ENCODE measurements at places on chromosomes 2 and 18. TPM values are rescaled to one million over a fixed set of nuclear protein-coding genes. Genes with fewer than 3 reads are reported as not detected.
A peak's percentile ranks its signal among the peaks of the same experiment; 100 is the strongest.

DNA sequence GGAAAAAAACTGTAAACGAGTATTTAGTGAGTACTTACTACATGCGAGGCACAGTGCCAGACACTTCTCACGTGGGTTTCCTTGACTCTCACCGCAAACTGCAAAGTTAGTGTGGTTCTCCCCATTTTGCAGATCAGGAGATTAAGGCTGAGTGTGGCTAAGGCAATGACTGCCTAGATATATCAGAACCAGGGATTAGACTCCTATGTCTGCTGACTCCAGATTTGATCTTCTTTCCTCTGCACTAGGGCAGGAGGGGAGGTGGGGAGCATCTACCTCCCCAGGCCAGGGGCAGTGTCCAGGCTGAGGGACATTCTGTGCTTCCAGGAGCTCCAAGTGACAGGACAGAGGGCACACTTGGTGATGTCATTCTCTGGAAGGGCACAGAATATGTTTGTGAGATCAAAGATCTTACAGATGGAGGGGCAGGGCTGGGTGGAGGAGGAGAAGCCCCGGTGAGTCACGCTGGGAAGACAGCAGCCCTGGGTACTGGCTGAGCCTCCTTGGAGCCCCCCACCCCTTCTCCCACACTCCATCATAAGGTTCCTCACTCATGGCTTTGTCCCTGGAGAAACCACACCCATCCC, 92.4 kb downstream of the RHOB start:
- DNase-seq: no peak

DNA sequence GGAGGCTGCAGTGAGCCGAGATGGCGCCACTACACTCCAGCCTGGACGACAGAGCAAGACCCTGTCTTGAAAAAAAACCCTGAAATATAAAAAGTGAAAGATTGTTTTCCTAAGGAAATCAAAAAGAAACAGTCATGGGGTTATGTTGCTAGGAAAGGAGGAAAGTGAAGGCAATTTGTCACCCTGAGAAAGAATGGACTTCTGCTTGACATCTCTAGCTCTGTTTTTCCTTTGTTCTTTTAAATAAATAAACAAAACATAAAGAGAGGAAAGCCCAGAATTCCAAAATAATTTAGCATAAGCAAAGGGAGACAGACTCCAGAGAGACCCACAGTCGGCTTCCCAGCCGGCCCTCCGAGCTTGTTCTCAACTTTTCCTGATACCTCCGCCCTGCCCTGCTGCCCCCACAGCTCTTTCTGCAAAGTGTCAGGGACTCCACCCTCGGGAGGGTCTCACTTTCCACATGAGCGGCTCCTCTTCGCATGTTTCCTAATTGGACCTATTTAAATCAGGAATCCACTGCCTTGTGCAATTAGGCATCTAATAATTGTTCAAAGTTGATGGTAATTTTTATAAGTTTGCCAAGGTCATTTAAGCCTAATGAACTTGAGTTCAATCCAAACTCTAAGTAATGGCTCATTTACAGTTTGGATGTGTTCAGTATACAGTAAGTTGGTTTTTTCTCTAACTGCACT, 49.8 kb upstream of the COPS8 start:
- DNase-seq: no peak

- no peak for DNase-seq
These were observed 131.2 kb downstream of the WDSUB1 start for GRCh38 chr2:159155320-159155719.

GRCh38 chr18:6627645-6628044, 101.9 kb upstream of the ARHGAP28 start:
- no peak for DNase-seq

DNA sequence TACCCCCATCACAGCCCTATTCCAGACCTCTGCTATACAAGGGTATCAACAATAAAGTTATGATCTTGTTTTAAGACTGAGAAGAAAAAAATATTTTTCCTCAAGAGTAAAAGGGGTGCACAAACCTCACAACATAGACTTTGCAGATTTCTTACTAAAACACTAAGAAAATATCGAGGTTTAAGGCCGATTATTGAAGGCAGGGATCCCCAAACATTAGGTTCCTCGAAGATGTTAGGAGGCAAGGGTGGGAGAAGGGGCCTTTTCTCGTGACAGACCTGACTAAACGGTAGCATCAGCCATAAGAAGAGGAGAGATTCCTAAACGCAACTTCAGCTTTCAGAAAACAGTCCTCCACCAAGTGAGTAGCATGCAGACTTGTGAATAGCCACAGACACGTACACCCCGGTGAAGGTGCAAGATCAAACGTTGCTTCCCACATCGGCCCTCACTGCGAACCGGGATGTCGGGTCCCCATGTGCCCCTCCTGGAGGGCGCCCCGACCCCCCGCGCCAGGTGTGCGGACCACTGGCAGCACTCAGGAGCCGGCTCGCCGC, 678 bp downstream of the PIAS2 start:
- DNase-seq: peak; percentile 33

GRCh38 chr2:112811841-112812306, 24.7 kb downstream of the IL1B start:
- no peak for DNase-seq

- no peak for DNase-seq
These were observed 37.9 kb downstream of the LNPK start for GRCh38 chr2:175964195-175964594.

DNA sequence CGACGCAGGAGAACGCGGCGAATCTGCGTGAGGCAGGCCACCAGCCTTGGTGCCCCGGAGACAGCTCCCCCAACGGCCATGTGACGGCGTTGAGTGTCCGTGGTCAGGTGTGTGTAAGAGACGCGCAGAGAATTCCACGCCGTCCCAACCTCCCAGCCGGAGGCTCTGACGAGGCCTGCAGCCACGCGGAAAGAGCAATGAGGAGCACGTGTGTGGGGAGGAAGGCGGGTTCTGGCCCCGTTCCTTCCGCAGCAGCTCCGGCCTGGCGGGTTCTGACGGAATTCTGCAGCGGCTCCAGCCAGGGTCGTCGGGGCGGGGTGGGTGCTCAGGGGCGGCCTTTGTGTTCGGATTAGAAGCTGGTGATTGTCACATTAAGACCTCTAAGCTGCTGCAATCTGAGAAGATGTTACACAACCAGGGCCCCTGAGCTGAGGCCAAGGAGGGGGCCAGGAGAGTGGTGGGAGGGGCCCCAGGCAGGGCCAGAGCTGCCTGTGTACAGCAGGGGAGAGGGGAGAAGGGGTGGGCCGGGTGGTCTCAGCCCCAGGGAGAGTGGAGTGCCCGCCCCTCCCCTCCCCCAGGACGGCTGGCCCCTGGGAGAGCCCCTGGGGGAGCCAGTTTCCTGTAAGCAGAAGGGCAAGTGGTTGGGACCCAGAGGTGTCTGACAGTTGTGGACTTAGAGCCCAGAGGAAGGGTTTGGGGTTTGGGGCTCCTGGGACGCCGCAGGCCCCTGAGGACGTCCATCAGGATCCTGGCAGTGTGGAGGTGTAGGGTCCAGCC, 5.1 kb upstream of the GAL3ST2 start:
- DNase-seq: no peak

- no peak for DNase-seq
These were observed 69.0 kb downstream of the CPO start for GRCh38 chr2:207008105-207008990.

- DNase-seq: no peak
These were observed 22.9 kb upstream of the CAVIN2 start for GRCh38 chr2:191869781-191870180.

DNA sequence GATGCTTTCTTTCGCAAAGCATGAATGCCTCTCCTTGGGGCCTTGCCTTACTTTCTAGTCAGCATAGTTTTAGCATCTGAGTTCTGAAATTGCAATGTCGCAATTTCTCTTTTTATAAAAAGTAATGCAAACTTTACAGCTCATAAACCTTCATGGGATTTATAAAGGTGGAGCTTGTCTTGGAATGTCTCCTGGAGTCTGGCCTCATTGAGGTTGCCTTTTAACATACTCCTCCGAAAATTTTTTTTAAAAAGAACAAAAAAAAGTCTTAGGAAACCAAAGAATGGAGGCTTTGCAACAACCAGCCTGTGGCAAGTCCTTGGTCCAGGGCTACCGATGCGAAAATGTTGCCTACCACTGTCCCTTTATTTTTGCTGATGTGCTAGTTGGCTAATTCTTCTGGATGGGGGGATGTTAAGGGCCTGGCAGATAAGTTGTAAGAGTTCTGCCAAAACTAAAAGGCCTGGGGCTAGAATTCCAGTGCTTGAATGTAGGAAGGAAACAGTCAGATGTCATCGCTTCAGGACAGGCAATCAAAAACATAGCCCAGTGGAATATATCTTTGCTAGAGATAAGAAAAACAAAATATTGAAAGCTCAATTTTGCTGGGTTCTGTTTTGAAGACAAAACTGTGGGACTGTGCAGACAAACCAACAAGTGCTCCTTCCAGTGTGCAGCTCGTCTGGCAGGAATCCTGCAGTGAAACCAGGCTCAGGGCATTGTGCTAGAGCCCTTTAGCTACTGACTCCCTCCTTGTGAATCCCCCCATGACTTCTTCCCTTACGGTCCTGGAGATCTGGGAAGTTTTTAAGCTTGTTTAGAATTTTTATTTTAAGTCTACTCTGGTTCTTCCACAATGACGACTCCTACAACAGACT, 213.0 kb downstream of the PIEZO2 start:
- no peak for DNase-seq

DNA sequence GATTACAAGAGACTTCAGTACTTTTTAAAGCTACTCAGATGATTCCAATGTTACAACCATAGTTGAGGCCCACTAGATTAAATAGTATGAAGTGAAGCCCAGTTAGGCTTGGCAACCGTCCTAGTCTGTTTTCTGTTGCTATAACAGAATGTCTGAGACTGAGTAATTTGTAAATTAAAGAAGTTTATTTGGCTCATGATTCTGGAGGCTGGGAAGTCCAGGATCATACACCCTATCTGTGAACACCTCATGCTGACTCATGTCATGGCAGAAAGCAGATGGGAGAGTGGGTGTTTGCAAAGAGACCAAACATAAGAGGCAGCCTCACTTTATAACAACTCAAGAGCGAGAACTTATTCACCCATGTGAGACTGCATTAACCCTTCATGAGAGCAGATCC, 63.1 kb downstream of the CCDC150 start:
- no peak for DNase-seq

GRCh38 chr2:230865766-230866755, 1.3 kb downstream of the ITM2C start:
- no peak for DNase-seq

DNA sequence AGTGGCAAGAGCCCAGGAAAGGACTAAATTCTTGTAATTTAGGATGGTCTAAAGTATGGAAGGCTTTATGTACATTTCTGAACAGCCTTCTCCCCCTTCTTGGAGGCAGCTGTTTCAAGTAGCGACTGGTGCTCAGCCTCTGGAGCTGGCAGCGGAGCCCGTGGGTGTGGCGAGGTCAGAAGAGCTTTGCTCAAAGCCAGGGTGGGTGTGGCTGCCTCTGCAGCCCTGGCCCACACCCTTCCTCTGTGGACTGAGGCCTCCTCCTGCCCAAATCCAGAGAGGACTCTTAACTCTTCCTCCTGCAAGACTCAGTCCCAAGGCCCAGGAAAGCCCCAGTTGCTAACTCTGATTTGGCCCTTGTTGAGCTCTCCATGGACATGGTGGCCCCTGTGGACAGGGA, 202.1 kb upstream of the REV1 start:
- DNase-seq: no peak

GRCh38 chr2:183001948-183002347, 36.3 kb downstream of the NCKAP1 start:
- no peak for DNase-seq

- DNase-seq: no peak
These were observed 93.5 kb downstream of the DYSF start for GRCh38 chr2:71546777-71547281.

- no peak for DNase-seq
These were observed 90.5 kb downstream of the TMEM18 start for GRCh38 chr2:586641-587076.

DNA sequence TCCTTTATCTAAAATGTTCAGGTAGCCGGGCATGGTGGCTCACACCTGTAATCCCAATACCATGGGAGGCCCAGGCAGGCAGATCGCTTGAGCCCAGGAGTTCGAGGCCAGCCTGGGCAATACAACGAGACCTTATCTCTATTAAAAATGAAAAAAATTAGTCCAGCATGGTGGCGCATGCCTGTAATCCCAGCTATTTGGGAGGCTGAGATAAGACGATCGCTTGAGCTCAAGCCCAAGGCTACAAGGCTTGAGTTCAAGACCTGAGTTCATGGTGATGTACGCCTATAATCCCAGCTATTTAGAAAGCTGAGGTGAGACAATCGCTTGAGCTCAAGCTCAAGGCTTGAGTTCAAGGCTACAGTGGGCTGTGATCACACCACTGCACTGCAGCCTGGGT, 45.6 kb upstream of the GPR75 start:
- no peak for DNase-seq

The LRRC30 gene
- polyA plus RNA-seq: 0.40 TPM

The DSC3 gene
- polyA plus RNA-seq: 2.5 TPM

The FAM110C gene
- polyA plus RNA-seq: 15.4 TPM

The KCNE4 gene
- 16.9 TPM for polyA plus RNA-seq

The APLF gene
- polyA plus RNA-seq: 4.8 TPM

The NCKAP5 gene
- polyA plus RNA-seq: 10.1 TPM

The FOXI3 gene
- 0.22 TPM for polyA plus RNA-seq

The CDKL4 gene
- 1.2 TPM for polyA plus RNA-seq

The G6PC2 gene
- 0.08 TPM for polyA plus RNA-seq

The SLC16A14 gene
- polyA plus RNA-seq: 7.9 TPM

The CRYBA2 gene
- not detected for polyA plus RNA-seq

The XIRP2 gene
- not detected for polyA plus RNA-seq

The POTEF gene
- polyA plus RNA-seq: 0.13 TPM
